SJSA1 (cell line): ENCODE measurements at places on chromosomes 16 and 17.
A peak's percentile ranks its signal among the peaks of the same experiment; 100 is the strongest.

DNA sequence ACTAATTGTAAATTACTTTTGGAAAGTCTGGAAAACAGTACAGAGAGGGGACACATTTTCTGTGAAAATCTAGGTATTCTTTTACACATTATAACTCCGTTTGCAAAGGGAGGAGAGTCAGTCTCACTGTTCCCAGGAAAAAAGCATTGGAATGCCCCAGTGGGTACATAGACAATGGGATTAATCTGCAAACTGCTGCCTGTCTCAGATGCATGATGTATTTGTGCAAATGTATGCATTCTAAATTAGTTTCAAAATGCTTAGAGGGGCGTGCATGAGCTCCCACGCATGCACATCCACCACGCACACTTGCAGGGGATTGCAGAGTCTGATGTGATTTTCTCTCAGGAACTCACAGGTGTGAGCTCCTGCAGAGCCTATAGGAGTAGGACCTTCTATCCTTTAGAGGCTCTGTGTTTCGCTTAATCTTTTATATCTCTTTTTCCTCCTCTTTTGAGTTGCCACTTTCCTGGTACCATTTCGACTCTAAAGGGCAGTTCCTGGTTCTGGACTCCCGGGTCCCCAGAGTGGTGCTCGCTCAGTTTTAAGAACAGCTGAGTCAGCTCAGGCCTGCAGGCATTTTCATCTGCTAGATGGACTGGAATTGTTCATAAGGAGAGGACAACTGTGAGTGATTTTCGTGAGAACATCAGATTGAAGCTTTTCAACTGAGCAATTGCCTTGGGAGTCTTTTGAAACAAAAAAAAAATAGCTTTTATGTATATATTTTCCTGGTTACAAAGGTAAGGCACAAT, 1.1 kb downstream of the BCO1 start:
- DNase-seq, result no peak
- H3K36me3 ChIP-seq, result no peaks in the 10 kb centered on the region
- H3K4me3 ChIP-seq, result no peak overlapping the region

GRCh38 chr16:1914084-1914608, 4.1 kb downstream of the HS3ST6 start:
- no peak overlapping the region for H3K27ac ChIP-seq
- H3K4me1 ChIP-seq, result no peaks in the 10 kb centered on the region
- no peak overlapping the region for H3K4me3 ChIP-seq
- H3K36me3 ChIP-seq, result no peaks in the 10 kb centered on the region
- no peak for DNase-seq

- no peaks in the 10 kb centered on the region for H3K27me3 ChIP-seq
- DNase-seq, result peak; percentile 48
- H3K4me1 ChIP-seq, result no peaks in the 10 kb centered on the region
- H3K36me3 ChIP-seq, result no peaks in the 10 kb centered on the region
These were observed 32.3 kb downstream of the RAP1GAP2 start for GRCh38 chr17:2828397-2829038.

DNA sequence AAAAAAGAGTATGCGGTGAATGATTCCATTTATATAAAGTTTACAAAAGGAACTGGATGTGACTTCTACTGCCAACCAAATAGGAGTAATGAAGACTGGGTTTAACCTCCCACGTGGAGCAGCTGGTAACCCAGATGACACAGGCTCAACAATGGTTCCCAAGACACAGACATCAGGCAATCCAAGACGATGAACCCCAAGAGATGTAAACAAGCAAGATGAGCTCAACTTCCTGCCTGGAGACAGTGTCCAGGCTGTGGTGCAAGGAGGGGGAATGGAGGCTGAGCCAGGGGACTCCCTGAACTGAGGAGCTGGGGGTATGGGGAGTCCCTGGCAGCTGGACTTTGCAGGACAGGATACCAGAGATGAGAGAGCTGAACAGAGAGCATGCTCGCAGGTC, 104.7 kb downstream of the LITAF start:
- H3K4me3 ChIP-seq, result no peak overlapping the region
- H3K27ac ChIP-seq, result peak overlapping the region; percentile 35; the same call in 1 of the 2 replicates
- DNase-seq, result peak; percentile 83
- H3K27me3 ChIP-seq, result no peaks in the 10 kb centered on the region
- peaks cover 24% of the 10 kb centered on the region for H3K4me1 ChIP-seq
- no peaks in the 10 kb centered on the region for H3K36me3 ChIP-seq
